ENCODE measurements at places on chromosomes 5 and 9.

DNA sequence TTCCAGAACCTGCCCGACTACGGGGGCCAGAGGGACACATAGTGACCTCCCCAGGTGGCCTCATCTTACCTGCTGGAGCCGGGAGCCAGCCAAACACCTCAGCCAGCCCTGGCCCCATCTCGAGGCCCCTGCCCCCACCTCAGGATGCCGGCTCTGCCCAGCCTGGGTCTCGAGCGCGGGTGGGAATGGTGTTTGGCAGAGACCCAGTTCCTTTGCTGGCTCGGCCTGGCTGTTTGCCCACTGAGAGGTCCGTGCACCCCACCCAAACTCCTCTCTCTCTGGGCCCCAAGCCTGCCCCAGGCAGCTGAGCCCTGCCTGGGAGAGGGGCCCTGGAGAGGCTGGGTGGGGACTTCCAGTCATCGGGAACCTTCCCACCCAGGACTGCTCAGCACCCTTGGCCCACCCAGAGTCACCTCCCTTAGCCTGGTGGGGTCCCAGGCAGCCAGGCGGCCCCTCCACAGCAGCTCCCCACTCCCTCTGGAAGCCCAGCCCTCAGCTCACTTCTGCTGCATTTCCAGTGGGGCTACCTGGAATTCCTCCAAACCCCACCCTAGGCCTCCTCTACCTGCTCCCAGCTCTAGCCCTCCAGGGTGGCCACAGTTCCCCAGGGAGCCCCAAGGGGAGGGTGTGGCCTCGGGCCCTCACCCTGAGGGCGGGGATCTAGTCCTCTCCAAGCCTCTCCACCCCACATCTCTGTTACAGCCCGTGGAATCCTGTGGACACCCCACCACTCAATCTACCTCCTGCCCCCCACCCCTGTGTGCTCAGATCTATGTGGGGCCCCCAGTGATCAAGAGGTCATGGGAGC is 42.4 kb upstream of the UBAC1 start:
- DNase-seq, result no peak

- DNase-seq, result no peak
Observed at GRCh38 chr5:1065143-1065750, 46.6 kb downstream of the SLC12A7 start.

GRCh38 chr5:9624196-9624947 is 5.8 kb downstream of the TAS2R1 start:
- DNase-seq, result no peak

DNA sequence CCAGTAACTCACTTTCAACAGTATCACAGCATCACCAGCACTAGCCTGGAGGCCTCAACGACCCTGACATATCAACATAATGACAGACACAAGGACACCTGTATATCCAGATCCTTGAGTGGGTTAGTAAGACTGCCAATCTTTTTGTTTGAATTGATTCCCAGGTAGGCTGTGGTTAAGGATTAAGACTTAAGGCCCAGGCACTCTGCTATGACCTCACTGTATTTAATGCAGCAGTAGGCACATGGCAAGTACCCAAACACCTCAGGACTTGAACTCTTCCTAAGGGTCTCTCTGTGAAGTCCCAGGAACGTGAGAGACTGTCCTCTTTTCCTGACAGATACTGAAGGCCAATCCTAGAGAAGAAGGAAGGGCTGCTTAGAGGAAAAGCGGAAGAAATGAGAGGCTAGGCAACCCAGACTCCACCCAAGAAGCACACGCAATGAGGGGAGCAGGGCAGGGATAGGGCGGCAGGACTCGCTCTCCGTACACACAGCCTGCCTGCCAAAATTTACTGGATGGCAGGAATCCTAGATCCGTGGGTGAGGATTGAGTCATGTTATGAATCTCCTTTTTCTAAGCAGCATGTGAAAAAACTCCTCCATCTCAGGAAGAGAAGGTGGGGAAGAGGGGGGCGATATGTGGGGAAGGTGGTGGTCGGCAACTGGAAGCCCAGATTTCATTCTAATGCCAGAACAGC is 93.4 kb downstream of the SIL1 start:
- no peak for DNase-seq

GRCh38 chr5:93161661-93162654 is 419.1 kb downstream of the NR2F1-AS1 start:
- DNase-seq, result no peak

- DNase-seq, result no peak
Observed at GRCh38 chr5:2191972-2192371, 309.2 kb upstream of the IRX4 start.

GRCh38 chr9:88179062-88179521 is 40.8 kb upstream of the SPATA31C2 start:
- DNase-seq, result no peak
